Tibial artery (tissue), 4 donors: ENCODE measurements at places on chromosomes 6 and 20.
A peak's percentile ranks its signal among the peaks of the same experiment; 100 is the strongest.

DNA sequence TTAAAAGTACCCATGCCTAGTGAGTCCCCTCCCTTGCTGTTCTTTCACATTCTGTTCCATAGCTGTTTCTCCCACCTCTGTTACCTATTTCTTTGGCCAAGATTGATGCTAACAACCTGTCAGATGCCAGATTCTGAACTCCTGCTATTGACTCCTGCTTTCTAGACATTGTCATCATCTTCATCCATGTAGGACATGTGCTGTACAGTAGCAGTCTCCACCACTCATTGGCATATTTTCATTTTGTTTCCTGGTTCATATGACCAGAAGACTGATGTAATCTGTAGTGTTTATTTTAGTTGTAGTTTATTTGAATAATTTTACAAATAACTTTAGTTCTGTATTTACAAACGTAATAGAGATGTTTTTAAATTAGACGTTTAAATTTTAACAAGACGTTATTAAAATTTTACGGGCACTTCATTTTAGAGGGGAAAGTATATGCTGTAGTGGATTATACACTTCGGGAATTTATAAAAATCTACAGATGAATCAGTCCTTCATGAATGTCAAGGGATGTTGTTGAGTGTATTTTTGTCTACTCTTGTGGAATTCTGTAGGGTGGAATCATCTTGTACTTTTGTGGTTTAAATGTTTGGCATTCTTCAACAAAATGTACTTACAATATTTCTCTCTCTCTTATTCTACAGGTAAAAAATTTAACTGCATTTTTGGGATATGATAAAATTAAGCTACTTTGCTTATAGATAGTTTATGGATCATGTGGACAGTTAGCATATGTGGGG, 34.1 kb downstream of the TRMT11 start:
- no peaks in the 10 kb centered on the region for H3K4me1 ChIP-seq
- DNase-seq, result no peak
- H3K4me3 ChIP-seq, result no peak overlapping the region

DNA sequence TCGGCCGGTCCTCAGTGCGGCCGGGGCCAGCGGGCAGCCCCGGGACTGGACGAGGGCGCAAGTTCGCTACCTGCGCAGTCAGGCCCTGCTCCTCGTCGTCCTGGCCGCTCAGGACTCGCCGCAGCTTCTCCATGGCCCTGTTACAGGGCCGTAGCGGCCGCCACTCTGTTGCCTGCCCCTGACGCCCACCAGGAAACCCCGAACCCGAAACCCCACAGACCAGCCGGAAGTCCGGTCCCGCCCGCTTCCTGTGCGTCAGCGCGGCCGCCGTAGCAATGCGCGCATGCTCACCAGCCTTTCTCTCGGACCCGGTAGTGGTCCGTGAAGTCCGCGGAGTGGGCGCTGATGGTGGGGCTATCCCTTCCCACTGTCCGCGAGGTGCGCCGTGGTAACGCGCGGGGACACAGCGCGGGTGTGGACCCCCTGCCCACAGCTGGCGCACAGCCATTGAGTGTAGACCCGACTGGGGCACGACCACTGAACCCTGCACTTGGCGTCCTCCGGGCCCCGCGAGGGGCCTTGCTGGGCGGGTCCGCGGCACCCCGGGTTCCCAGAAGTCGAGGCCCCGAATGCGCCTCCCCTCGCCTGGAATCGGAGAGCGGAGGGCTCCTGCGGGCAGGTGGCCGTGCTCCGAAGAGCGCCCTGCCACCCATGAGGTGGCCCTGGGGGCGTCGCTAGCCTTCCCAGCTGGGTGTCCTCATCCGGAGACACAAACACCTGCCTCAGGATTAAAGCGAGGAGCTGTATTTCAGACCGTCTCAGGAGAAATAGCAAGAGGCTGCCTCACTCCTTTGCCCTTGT, at the start of gene SFT2D1:
Gene SFT2D1, minus strand, starts transcription at position 197 of the 801 bp plus-strand sequence. Its CDS starts 64 bp downstream, at position 133.
- peak within 1 kb of the TSS; percentile 87 for H3K27ac ChIP-seq
- peak within 1 kb of the TSS; percentile 63 for H3K4me3 ChIP-seq
- no peaks in the 10 kb centered on the region for H3K4me1 ChIP-seq
- H3K36me3 ChIP-seq, result no peaks in the 10 kb centered on the region
- DNase-seq, result peak; percentile 90

GRCh38 chr6:76506808-76507207, 434.3 kb upstream of the IMPG1 start:
- no peak overlapping the region for H3K4me3 ChIP-seq
- H3K36me3 ChIP-seq, result no peaks in the 10 kb centered on the region
- DNase-seq, result no peak
- no peaks in the 10 kb centered on the region for H3K27me3 ChIP-seq
- H3K4me1 ChIP-seq, result no peaks in the 10 kb centered on the region

DNA sequence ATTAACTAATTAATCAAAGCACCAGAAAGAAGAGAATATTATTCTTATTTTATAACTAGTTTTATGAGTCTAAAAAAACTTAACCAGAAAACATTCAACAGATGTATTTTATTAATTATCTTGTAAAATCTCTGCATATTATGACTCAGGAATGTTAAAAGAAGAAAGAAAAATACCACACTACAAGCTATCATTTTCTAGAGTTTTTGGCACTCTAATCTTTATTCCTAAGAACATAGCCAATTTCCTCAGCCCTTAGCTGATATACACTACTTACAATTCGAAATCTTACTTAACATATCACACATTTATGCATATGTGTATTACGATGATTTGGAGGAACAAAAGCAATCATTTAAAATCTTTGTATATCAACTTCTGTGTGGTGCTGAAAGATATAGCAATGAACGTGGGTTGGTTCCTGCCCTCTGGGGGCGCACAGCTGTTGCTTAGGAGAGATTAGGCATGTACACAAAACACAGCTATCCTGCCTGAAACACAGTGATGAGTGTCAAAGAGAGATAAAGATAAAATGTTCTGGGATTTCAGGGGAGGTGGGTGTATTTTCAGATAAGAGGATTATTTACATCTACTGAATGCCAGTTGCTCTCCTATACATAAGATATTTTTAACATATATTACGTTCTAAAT, 404.5 kb downstream of the SYNE1 start:
- DNase-seq, result no peak
- peaks cover 10% of the 10 kb centered on the region for H3K4me1 ChIP-seq
- H3K27me3 ChIP-seq, result no peaks in the 10 kb centered on the region
- H3K36me3 ChIP-seq, result peaks cover 71% of the 10 kb centered on the region
- peak overlapping the region; percentile 49 for H3K27ac ChIP-seq

- no peaks in the 10 kb centered on the region for H3K27me3 ChIP-seq
- H3K27ac ChIP-seq, result no peak overlapping the region
- no peaks in the 10 kb centered on the region for H3K4me1 ChIP-seq
Measured at GRCh38 chr6:163850874-163851273, 436.4 kb downstream of the QKI start.

DNA sequence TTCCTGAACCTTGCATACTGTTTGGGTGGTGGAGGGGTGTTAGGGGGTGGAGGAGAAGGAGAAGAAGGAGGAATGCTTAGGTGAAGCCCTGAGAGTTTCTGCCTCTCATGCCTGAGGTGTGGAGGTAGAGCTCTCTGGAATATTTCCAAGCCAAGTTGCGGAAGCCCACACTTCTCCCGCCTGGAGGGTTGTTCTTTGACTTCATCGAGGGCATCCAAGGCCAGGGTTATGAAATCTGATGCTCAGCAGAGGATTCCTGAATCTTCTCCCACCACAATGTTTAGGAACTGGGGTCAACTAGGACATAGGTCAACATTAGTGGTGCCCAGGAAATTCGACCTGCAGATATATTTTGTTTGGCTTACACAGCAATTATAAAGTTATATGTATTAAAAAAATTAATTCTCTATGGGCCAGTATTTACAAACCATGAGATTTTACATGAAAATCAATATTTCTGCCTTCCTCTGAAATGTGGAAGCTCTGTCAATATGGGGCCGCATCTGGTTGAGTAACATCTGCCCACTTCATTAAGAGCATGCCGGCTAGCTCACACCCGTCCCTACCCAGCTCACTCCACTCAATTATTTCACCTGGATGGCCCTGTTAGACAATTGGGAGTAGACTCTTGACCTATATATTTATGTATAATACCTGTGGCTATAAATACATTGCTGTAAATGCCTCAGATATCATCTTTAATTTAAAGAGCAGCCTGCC, 257.1 kb upstream of the ZFP64 start:
- H3K4me3 ChIP-seq, result no peak overlapping the region
- no peaks in the 10 kb centered on the region for H3K27me3 ChIP-seq
- H3K36me3 ChIP-seq, result no peaks in the 10 kb centered on the region
- no peaks in the 10 kb centered on the region for H3K4me1 ChIP-seq
- H3K27ac ChIP-seq, result no peak overlapping the region

GRCh38 chr20:50745634-50746137, 14.3 kb downstream of the PARD6B start:
- peak overlapping the region; percentile 84 for H3K27ac ChIP-seq
- no peak for DNase-seq
- no peak overlapping the region for H3K4me3 ChIP-seq
- H3K27me3 ChIP-seq, result no peaks in the 10 kb centered on the region
- peaks cover 13% of the 10 kb centered on the region for H3K4me1 ChIP-seq

- H3K4me3 ChIP-seq, result no peak overlapping the region
- no peaks in the 10 kb centered on the region for H3K27me3 ChIP-seq
- no peaks in the 10 kb centered on the region for H3K36me3 ChIP-seq
- no peak overlapping the region for H3K27ac ChIP-seq
Measured at GRCh38 chr6:42385339-42385738, 66.4 kb downstream of the TRERF1 start.

GRCh38 chr20:63843778-63844177, 12.7 kb upstream of the ZBTB46 start:
- no peak overlapping the region for H3K27ac ChIP-seq
- H3K4me1 ChIP-seq, result peaks cover 28% of the 10 kb centered on the region
- H3K27me3 ChIP-seq, result no peaks in the 10 kb centered on the region
- no peaks in the 10 kb centered on the region for H3K36me3 ChIP-seq

DNA sequence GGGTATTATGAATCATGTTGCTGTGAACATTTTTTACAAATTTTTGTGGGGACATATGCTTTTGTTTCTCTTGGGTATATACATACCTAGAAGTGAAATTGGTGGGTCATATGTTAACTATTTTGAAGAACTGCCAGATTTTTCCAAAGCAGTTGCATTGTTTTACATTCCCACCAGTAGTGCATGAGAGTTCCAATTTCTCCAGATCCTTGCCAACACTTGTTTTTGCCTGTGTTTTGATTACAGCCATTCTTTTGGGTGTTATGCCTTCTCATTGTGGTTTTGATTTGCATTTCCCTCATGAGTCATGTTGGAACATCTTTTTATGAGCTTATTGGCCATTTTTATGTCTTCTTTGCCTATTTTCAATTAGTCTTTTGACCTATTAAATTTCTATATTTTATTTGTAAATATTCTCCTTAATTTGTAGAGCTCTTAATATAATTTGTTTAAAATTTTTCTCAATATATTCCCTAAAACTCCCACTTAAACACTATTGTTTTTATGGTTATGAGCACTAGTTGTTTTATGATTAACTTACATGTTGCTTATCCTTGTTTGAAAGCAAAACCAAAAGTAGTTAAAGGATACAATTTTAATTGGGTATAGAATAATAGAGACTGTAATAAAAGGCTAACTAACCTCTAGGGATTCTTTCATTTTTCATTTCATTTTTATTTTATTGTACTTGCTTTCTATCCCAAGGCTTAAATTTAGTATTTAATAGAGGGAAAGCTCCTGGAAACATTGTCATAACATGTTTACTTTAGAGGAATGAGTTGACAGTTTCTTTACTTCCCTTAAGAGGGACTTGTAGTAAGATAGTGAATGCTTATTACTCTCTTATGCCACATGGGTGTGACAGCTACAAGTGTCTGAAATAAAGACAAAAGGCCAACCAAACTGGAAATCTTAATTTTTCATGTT, 5.5 kb downstream of the UBR2 start:
- H3K36me3 ChIP-seq, result peaks cover 2% of the 10 kb centered on the region
- no peak overlapping the region for H3K27ac ChIP-seq
- H3K27me3 ChIP-seq, result no peaks in the 10 kb centered on the region
- no peaks in the 10 kb centered on the region for H3K4me1 ChIP-seq

GRCh38 chr6:147132889-147133288, 71.3 kb upstream of the STXBP5 start:
- DNase-seq, result no peak
- no peaks in the 10 kb centered on the region for H3K4me1 ChIP-seq
- H3K27me3 ChIP-seq, result no peaks in the 10 kb centered on the region
- H3K27ac ChIP-seq, result no peak overlapping the region

GRCh38 chr20:17648791-17649730, 33.0 kb downstream of the RRBP1 start:
- no peaks in the 10 kb centered on the region for H3K36me3 ChIP-seq
- no peaks in the 10 kb centered on the region for H3K4me1 ChIP-seq
- DNase-seq, result peak; percentile 18
- H3K4me3 ChIP-seq, result no peak overlapping the region

DNA sequence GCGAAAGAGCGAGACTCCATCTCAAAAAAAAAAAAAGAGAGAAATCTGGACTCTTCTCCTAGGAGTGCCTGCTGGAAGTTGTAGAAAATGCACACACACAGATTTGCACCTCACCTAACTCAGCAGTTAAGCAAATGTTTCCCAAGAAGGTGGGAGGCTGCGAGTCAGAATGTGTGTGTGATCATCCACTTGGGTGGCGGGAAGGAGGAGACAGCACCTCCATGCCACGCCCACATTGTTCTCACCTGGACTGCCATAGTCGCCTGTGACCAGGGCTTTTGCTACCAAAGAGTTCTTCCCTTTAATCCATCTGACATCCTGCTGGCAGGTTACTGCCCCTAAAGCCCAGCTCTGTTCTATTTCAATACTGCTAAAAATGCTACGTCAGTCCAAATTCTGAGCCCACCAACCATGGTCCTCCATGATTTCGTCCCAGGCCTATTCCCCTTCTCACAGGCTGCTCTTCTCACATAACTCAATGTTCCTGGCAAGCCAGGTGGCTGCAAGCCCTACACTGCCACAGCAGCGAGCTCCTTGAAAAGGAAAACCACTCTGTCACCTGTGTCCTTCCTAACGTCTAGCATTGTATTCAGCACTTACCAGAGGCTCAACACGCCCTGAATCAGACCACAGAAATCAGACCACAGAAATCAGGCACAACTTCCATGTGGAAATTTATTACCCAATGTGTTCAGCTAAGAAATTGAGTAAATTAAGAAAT, 77.5 kb downstream of the PSMG4 start:
- no peak for DNase-seq
- no peaks in the 10 kb centered on the region for H3K36me3 ChIP-seq
- no peak overlapping the region for H3K27ac ChIP-seq
- H3K4me1 ChIP-seq, result no peaks in the 10 kb centered on the region
- H3K4me3 ChIP-seq, result no peak overlapping the region

GRCh38 chr6:98984121-98984520, 36.4 kb upstream of the FBXL4 start:
- H3K4me1 ChIP-seq, result no peaks in the 10 kb centered on the region
- no peak for DNase-seq
- no peaks in the 10 kb centered on the region for H3K36me3 ChIP-seq
- H3K27ac ChIP-seq, result no peak overlapping the region

GRCh38 chr6:133837801-133838349, 51.0 kb upstream of the TCF21 start:
- no peaks in the 10 kb centered on the region for H3K36me3 ChIP-seq
- peak; percentile 29 for DNase-seq
